ENCODE measurements at places on chromosomes 7 and 10.

- no peak for DNase-seq
These were observed 151.6 kb downstream of the SND1 start for GRCh38 chr7:127803626-127804025.

DNA sequence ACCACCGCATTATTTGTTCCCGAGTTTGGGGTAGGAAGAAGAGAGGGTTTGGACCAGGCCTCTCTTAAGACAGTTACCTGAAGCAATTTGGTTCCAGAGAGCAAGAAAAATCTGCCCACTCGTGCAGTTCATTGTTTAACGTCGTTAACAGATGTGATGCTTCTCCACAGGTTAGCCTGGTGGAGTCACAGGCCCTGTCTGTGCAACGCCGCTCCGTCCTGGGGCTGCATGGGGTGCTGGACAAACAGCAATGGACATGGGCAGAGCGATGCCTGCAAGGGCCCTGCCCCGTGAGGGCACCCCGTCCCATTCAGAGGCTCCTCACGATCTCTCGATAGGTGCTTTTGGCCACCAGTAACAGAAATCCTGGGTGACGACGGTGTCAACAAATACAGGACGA lies 9.7 kb downstream of the FOXL3 start:
- no peak for DNase-seq

DNA sequence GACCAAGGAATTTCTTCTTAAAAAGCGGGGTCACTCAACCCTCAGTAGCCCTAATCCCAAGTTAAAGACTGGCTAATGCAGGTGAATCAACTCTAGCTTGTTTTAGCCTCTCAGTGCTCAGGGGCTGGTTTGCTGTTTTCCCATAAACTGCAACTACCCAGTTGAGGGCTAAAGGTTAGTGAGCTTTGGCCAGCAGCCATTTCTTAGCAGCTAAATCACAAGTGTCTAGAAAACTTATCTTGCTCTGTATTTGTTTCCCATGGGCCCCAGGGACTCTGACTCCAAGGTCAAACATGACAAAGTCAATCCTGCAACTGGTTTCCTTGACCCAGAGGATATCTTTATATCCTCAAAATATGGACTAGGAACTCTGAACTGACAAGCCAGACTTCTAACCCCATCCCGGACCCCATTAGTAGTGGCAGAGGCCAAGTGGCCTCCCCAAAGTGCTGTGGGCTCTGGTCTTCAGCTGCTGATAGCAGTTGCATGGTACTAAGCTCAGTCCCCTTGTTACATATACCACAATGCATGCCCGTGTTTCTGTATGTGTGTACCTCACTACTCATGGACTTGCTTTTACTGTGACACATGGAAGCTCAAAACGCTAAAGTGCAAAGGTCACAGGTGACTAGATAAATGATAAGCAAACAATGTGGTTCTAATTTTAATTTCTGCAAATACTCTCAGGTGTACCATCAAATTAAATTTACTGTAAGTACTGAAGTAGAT lies 793.0 kb upstream of the IGFBP3 start:
- DNase-seq, result no peak

DNA sequence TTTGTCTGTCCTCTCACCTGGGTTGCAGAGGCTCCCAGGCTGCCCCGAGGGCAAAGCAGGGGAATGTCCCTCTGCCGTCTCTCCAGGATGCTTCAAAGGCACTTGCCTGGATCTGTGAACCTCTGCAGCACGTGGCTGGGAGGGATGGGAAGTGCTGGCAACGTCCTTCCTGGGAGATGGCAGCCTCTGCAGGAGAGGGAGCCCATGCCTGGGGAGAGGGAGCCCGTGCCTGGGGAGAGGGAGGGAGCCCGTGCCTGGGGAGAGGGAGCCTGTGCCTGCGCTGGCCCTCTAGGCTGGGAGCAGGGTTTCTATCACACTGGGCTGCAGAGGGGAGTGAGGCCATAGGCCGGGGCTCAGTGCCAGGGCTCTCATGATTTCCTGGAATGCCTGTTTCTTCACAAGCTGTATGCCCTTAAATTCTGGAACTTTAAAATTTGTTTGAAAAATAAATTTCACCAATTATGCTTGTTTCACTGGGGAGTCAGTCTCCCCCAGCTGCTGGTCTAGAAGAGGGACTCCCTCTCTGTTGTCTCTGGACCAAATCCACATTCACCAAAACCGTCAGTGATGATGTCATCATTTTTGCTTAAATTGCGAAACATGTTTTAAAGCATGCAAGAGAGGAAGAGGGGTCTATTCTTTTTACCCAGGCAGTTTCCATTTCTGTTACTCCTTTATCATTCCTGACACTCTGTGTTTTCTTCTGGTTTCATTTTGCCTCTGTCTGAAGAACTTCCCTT lies 135.7 kb downstream of the DNAJB6 start:
- no peak for DNase-seq

All from head of caudate nucleus (tissue), 42 donors.